ENCODE measurements at places on chromosomes 4 and X.

- DNase-seq, result no peak
These were observed 69.4 kb downstream of the CCKAR start for GRCh38 chr4:26420913-26421312.

DNA sequence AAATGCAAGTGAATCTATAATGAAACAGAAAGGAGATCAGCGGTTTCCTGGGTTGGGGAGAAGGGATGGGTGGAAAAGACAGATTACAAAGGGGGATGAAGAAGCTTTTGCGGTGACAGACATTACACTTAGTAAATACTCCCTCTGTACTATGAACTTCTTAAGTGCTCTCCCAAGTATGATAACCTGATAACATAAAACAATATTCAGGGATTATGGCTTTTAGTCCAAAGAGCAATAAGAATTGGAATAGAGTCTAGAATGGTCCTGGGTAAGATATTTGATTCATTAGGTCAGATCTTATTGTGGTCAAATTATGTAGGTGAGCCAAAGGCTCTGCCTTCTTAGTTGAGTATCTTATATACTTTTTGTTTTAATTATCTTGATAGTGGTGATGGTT is 9.2 kb downstream of the LRRC66 start:
- no peak for DNase-seq

- no peak for DNase-seq
These were observed 33.0 kb upstream of the ANXA3 start for GRCh38 chr4:78518561-78518960.

- DNase-seq, result no peak
These were observed 586.1 kb downstream of the GBA3 start for GRCh38 chr4:23278845-23279244.

GRCh38 chrX:125654501-125654900 is 334.8 kb downstream of the TEX13C start:
- no peak for DNase-seq

DNA sequence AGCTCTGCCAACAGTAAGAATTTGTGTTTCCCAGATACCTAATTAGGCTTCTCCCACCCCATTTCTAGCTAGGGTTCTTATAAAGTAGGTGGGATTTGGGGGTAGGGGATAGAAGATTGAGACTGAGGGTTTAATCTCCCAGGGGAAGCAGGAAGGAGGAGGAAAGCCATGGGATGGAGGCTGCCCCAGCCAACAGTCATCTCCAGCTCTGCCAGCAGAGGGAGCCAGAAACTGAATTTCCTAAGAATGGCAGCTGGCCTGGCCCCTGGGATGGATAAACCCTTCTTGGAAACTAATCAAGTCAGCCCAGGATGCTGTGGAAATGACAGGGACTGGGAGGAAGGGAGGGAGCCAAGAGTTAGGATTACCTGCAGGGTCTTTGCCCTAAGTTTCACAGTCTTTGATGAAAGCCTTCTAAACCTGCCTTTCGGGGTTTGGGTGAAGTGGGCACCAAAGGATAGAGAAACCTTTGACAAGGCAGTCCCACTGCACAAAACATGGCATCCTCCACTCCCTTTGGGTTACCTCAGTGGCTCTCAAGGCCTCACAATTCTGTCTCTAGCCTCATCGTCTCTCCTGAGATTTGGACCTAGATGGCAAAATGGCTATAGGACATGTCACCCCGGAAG is 6.7 kb upstream of the ERCC6L start:
- peak; percentile 10 for DNase-seq

GRCh38 chr4:79578606-79579005 is 170.6 kb upstream of the GK2 start:
- no peak for DNase-seq

DNA sequence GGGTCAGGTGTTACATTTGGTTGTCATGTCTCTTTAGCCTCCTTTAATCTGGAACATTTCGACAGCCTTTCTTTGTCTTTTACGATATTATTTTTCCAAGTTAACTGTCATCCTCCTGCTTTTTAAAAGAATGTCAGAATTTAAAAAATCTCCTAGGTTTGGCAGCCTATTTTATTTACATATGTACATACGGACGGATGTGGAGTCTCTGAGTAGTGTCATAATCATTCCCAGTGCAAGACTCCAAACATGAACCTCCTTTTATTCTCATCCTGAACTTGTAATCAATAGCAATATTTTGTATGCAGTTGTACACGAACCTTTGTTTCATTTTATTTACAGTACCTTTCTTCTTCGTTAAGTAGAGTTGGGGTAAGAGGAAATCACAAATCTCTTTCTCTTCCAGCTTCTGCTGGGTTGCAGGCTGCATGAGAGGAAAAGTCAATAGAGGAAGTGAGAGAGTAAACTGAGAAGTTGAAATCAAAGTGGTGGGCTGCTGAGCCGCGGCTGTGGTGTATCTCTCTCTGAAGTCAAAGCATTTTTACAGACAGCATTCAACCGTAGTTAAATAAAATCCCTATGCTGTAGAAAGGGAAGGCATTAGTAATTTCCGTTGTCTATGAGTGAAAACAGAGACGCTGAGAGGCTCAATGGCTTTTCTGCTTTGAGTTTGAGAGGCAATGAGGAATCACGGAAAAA is 53.9 kb upstream of the RPS6KA3 start:
- peak; percentile 1 for DNase-seq

DNA sequence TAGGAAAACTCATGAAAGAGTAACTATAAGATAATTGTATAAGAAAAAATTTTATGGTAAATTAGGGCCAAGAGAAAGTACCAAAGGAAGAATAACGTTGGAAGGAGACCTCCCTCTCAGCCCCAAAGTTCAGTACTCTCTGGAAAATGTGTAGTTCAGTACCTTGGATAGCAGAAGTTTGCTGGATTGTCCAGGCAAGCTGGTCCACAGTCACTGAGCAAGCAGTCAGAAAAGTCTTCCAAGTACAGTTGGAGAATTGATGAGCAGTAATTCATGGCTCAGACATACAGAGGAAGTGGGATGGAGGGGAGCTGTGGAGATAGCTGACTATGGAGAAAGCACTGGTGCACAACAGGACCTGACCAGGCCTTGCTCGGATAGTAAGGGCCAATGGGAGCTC is 598.2 kb upstream of the NDST4 start:
- no peak for DNase-seq

GRCh38 chr4:187127456-187127855 is 403.8 kb upstream of the FAT1 start:
- no peak for DNase-seq

- no peak for DNase-seq
These were observed 186.7 kb downstream of the ENOX2 start for GRCh38 chrX:130716346-130716745.

DNA sequence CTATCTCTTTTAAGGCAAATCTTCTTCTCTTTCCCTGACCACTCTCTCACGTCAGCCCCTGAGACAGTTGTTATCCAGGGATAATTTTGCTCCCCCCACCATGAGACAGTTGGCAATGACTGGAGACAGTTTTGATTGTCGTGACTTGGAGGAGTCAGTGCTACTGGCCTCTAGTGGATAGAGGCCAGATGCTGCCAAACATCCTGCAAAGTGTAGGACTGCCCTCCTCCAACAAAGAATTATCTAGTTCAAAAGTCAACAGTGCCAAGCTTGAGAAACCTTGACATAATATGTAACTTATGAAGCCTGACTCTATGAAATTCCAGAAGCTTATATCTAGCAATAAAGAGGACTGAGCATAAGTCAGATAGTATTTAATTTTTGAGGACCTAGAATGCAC is 502.1 kb upstream of the IGFBP7 start:
- DNase-seq, result no peak

- no peak for DNase-seq
These were observed 148.4 kb upstream of the VCX3A start for GRCh38 chrX:6683353-6683752.

GRCh38 chr4:1413204-1413663 is 7.0 kb upstream of the NKX1-1 start:
- DNase-seq, result no peak

- no peak for DNase-seq
These were observed 6.8 kb upstream of the ANAPC4 start for GRCh38 chr4:25370242-25370641.

DNA sequence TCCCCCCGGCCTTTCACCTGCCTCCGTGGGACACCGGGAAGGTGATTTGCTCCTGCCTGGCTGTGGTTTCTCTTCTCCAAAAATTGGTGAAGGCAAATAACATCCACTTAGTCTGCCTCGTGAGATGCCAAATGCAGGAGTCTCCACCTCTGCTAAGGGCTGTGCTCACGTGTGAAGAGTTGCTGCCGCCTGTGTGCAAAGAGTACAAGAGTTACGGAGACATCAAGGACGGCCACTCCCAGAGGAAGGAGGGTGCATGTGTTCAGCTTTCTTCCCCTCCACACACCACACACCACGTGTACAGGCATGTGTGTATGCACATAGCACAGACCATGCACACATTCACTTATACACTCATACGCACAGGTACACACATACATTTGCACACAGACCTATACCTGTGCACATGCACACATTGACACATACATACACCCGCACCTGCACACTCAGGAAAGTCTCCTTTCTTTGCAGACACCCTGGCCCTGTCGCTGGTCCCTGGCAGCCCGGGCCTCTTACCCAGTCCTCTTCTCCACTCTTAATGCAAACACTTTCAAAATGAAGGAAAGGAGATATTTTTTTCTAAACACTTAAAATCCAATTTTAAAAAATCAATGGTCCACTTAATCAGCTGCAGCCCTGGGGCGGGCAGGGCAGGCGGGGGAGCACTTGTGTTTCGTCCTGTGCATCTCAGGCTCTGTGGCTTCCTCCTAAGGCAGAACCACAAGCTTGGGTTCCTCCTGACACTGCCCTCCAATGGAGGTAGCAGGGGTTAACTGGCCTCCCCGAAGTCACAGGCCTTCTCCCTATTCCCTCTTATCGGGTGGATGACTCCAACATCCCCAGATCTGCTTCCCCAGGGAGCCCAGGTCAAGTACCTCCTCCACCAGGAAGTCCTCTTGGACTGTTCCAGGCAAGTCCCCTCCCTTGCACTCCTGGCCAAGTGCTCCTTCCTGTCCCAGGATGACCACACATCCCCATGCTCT is 103.0 kb downstream of the CPZ start:
- DNase-seq, result no peak

GRCh38 chr4:112532267-112532666 is 16.3 kb upstream of the NEUROG2 start:
- DNase-seq, result no peak

DNA sequence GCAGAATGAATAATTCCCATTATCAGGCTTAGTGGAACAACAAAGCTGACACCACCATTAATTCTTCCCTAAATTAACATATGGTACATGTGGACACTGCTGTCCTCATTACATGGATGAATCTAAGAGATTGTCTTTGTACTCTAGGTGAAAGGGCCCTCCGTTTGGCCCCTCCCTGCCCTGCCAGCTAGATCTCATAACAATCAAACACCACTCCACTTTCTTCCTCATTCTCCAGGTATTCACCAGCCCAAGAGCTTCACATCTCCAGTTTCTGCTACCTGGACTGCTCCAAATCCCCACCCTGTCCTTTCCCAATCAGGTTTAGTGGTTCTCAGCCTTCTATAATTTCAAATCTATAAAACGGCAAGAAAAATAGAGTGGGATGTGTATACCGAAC is 3.8 kb downstream of the HSD17B11 start:
- DNase-seq, result no peak

- DNase-seq, result no peak
These were observed 58.3 kb downstream of the GPRIN3 start for GRCh38 chr4:89249313-89249712.

GRCh38 chrX:41445171-41445570 is 2.0 kb upstream of the NYX start:
- no peak for DNase-seq

DNA sequence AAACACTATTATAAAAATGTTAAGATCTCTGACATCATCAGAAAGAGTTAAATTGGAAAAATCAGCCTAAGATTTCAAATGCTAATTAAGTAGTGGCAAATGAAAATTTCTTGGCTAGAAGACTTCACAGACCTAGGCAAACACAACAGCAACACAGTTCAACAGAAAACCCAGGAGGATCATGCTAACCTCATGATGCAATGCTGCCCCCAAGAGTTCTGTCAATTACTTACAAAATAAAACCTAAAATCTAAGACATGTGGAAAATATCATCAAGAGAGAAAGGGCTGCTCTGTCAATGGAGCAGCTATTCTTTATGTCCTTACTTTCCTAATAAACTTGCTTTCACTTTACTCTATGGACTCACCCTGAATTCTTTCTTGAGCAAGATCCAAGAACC is 21.0 kb downstream of the S100G start:
- DNase-seq, result no peak

DNA sequence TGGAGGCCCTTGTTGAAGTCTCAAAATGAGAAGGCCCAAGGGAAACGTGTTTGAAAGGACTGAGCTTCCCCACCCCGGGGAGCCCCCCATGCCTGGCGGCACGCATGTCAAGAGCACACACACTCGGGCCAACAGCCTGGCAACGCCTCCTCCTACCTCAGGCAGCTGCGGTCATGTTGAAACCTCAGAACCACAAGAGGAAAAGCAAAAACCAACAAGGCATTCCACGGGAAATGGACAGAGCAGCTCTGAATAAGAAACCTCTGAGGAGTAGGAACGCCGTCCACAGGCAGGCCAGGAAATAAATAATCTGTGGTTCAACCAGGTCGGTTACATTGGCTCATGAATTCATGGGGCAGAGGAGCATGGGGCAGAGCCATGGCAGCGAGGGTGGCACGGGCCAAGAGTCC is 95.7 kb upstream of the AFAP1 start:
- no peak for DNase-seq

GRCh38 chrX:134963041-134963440 is 27.8 kb upstream of the SMIM10 start:
- no peak for DNase-seq

DNA sequence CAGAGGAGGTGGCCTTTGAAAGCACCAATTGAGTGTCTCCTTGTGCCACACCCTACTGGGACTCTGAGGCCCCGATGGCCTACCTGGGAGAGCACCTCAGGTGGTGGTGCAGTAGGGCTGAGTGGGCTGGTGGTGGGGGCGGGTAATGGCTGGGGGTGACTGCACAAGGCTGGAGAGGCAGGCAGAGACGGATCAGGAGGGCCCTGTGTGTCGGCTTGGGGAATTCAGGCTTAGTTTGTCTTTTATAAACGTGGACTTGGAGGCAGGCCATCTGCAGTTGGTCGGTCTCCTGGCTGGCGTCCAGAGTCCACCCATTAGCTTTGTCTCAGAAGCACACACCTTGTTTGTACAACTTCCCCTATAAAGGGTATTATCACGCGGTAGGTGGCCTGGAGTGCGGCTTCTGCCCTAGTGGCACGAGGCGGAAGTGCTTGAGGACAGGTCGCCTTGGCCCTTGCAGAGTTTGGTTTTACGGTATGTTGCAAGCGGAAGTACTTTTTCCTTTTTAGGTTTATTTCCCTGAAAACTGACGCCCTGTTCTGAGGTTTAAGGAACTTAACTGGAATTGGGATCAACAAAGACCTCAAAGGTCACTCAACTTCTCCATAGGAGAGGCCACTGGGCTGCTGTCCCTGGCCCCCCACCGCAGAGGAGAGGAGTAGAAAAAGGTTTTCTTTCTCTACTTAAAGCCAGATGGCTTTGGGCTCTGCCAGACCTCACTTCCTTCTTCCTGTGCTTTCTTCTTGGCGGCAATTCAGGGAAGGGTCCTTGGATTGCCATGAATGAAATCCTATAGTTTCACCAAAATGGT is 8.0 kb downstream of the TBC1D14 start:
- DNase-seq, result no peak

- DNase-seq, result no peak
These were observed 8.0 kb downstream of the GPM6B start for GRCh38 chrX:13808865-13809264.

- no peak for DNase-seq
These were observed 25.8 kb upstream of the STBD1 start for GRCh38 chr4:76280488-76281441.

Data from activated T-cell treated with anti-CD3 and anti-CD28 coated beads for 1 hour (primary cell).